ENCODE measurements at places on chromosomes 2 and 18. TPM values are rescaled to one million over a fixed set of nuclear protein-coding genes. Genes with fewer than 3 reads are reported as not detected.

GRCh38 chr2:167595839-167596471, 651.4 kb downstream of the STK39 start:
- no peaks in the 10 kb centered on the region for H3K4me1 ChIP-seq
- H3K27ac ChIP-seq = no peak overlapping the region
- no peaks in the 10 kb centered on the region for H3K36me3 ChIP-seq

DNA sequence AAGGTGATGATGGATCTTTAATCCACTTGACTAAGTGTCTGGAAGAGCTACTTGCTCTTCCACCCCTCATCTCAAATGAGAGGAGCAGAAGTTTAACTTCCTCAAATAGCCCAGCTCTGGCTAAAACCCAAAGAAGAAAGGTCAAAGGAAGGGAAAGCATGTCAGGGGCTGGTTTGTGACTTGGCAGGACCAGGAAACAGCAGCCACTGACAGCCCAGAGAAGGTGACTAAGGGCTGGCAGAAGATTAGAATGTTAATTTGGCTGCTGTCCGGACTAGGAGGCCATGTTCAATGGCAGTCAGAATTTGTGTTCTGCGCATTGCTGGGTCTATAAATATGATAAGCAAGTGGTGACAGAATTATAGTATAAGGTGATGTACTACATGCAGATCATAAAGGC, 386.2 kb downstream of the SETBP1 start:
- no peak overlapping the region for H3K27ac ChIP-seq
- no peaks in the 10 kb centered on the region for H3K27me3 ChIP-seq
- no peak for DNase-seq

DNA sequence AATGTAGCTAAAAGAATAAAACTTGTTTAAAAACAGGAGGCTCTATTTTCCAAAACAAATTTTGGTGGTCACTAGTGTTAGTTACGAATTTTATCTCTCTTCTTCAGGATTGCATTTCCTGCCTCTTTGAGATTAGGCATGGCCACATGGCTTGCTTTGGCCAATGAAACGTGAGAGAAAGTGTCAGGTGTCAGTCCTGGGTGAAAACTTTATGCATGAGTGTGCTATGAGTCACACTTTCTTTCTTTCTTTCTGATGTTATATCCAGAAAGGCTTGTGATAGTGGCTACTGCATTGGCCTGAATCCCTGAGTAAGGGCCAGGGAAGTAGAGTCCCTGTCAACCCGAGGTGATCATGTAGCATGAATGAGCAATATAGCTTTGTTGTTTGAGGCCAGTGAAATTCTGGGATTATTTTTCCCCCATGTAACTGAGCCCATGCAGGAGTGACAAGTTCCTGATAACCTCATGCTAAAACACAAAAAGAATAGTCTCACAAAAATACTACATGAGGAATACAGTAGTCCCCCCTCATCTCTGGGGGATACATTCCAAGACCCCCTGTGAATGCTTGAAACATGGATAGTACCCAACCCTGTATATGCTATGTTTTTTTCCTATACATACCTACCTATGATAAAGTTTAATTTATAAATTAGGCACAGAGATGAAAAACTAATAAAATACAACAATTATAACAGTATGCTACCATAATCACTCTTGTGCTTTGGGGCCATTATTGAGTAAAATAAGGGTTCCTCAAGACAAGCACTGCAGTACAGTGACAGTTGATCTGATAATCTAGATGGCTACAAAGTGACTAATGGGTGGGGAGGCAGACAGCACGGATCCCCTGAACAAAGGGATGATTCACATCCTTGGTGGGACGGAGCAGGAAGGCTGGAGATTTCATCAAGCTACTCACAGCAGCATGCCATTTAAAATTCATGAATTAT, 109.5 kb downstream of the CDC42EP3 start:
- peaks cover 39% of the 10 kb centered on the region for H3K4me1 ChIP-seq
- H3K27me3 ChIP-seq = no peaks in the 10 kb centered on the region
- peak overlapping the region; percentile 98 for H3K27ac ChIP-seq
- DNase-seq = peak; percentile 88
- no peak overlapping the region for H3K4me3 ChIP-seq

The PMAIP1 gene
- 24.2 TPM for total RNA-seq

DNA sequence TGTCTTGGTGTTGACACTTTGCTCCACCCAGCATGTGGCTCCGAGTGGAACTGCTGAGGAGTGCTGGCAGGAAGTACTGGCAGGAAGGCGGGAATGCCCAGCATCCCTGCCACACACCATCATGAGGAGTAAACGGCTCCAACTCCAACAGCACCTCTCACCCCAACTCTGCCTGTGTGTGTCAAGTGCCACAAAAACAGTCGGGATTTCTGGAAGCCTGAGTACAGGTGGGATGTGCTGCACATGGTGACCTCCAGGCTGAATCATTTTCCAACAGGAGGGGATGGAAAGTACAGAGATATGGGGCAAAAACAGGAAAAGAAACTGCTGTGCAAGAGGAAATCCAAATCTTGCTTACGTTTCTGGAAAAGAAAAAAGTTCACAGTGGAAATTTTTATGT, 53.6 kb downstream of the PARD6G start:
- no peak for DNase-seq
- no peaks in the 10 kb centered on the region for H3K36me3 ChIP-seq
- peaks cover 19% of the 10 kb centered on the region for H3K4me1 ChIP-seq
- H3K27ac ChIP-seq = no peak overlapping the region
- no peak overlapping the region for H3K4me3 ChIP-seq

DNA sequence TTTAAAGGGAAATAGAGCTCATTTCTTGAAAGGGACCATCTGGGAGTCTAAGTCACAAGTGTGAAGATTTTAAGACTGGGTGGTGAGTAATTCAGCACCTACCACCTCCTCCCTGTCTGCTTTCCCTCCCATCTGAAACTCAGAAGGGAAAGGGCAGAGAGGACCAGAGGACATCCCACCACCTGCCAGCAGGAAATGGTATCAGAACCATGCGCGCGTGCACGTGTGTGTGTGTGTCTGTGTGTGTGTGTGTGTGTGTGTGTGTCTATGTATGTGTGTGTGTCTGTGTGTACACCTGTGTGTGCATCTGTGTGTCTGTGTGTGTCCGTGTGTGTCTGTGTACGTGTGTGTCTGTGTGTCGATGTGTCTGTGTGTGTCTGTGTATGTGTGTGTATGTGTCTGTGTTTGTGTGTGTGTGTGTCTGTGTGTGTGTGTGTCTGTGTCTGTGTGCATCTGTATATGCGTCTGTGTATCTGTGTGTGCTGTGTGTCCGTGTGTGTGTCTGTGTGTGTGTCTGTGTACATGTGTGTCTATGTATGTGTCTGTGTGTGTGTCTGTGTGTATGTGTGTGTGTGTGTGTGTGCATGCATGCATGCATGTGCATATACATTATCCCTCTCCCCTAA, 76.8 kb downstream of the ZFP36L2 start:
- no peaks in the 10 kb centered on the region for H3K36me3 ChIP-seq
- no peak overlapping the region for H3K27ac ChIP-seq
- no peak for DNase-seq
- no peaks in the 10 kb centered on the region for H3K27me3 ChIP-seq
- H3K4me3 ChIP-seq = no peak overlapping the region
- H3K4me1 ChIP-seq = no peaks in the 10 kb centered on the region
